Activated CD4-positive, alpha-beta T cell treated with anti-CD3 and anti-CD28 coated beads, Interleukin-2, amount 10 ng/mL, durations not matched to agents 7 days and 5 days (primary cell): ENCODE measurements at places on chromosomes 2 and 18. TPM values are rescaled to one million over a fixed set of nuclear protein-coding genes. Genes with fewer than 3 reads are reported as not detected.

DNA sequence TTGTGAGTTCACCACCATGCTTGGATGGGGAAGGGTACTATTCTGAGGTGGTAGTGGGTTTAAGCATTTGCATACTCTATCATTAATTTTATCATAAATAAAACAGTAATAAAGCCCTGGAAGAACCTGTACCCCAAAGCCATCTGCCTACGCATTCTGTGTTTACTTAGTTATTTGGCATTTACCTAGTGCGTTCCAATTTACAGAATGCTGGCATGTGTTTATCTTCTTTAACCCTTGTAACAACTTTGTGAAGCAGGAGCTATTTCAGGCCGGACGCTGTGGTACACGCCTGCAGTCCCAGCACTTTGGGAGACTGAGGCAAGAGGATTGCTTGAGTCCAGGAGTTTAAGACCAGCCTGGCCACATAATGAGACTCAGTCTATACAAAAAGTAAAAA lies 17.8 kb upstream of the ODC1 start:
- no peaks in the 10 kb centered on the region for H3K36me3 ChIP-seq
- no peak overlapping the region for H3K4me3 ChIP-seq
- DNase-seq = no peak
- peaks cover 2% of the 10 kb centered on the region for H3K27me3 ChIP-seq

GRCh38 chr2:218290316-218291261 lies 1.7 kb downstream of the TMBIM1 start:
- H3K27ac ChIP-seq = peak overlapping the region; percentile 88
- H3K4me1 ChIP-seq = peaks cover 77% of the 10 kb centered on the region
- peak; percentile 62 for DNase-seq
- peak overlapping the region; percentile 92 for H3K4me3 ChIP-seq

DNA sequence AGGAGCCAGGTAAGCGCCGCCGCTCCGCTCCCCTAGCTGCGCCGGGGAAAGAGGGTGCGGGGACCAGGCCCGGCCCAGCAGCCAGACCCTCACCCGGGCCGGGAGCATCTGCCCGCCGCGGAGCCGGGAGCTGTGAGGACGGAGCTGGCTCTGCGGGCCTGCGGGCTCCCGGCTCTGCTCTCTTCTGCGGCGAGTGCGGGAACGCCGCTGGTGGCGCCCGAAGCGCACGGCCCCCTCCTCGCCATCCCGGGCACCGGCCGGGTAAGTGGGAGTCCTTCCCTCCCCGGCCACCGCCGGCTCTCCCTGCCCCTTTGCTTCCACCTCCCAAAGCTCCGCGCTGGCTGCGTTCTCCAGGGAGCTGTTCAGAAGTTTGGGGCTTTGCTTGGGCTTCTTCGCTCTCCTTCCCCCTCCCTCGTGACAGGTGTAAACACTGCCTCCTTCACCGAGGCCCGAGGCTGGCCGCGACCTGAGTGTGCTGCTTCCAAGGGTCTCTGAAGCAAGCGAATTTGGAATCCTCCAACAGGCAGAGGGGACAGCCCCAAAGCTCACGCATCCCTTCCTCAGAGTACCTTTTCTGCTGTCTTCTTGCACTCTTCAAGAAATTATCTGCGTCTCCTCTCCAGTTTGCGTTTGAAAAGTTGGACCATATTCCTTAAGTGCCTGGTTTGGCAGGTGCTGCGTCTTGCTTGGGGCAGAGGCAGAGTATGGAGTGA lies 632 bp downstream of the AFTPH start:
- peaks cover 3% of the 10 kb centered on the region for H3K27me3 ChIP-seq
- peak; percentile 37 for DNase-seq
- peak overlapping the region; percentile 99 for H3K27ac ChIP-seq
- peak overlapping the region; percentile 99 for H3K4me3 ChIP-seq

DNA sequence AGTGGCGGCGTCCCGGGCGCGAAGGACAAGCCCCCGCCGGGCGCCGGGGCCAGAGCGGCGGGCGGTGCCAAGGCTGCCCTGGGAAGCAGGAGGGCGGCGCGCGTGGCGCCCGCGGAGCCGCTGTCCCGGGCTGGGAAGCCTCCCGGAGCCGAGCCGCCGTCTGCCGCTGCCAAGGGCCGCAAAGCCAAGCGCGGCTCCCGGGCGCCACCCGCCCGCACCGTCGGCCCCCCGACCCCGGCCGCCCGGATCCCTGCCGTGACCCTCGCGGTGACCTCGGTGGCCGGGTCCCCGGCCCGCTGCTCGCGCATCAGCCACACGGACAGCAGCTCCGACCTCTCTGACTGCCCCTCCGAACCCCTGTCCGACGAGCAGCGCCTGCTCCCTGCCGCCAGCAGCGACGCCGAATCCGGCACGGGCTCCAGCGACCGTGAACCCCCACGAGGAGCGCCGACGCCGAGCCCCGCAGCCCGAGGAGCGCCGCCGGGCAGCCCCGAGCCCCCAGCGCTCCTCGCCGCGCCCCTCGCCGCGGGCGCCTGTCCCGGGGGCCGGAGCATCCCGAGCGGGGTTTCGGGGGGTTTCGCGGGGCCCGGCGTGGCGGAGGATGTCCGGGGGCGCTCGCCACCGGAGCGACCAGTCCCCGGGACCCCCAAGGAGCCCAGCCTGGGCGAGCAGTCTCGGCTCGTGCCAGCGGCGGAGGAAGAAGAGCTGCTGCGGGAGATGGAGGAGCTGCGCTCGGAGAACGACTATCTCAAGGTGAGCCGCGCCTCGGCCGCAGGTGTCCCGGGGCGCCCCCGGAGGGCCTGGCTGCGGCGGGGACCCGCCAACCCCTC lies 820 bp downstream of the MTCL1 start:
- H3K27me3 ChIP-seq = peaks cover 59% of the 10 kb centered on the region
- peaks cover 15% of the 10 kb centered on the region for H3K4me1 ChIP-seq
- no peak for DNase-seq
- peaks cover 2% of the 10 kb centered on the region for H3K36me3 ChIP-seq
- no peak overlapping the region for H3K27ac ChIP-seq

DNA sequence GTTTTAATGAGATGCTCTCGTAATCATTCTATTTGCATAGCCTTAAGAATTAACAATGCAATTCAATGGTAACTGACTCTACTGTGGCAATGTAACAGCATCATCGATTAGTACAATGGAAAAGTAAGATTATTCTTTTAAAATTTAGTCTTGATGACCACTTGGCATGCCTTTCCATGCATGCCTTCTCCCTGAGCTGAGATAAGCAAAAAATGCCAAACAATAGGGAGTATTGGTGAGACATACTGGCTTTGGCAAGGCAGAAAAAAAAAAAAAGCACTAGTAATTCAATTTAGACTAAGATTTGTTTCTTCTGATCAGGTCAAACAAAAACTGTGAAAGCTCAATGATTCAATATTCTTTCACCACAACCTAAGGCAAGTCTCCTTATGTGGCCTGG lies 110.8 kb upstream of the TRIB2 start:
- peaks cover 11% of the 10 kb centered on the region for H3K27me3 ChIP-seq
- no peak overlapping the region for H3K4me3 ChIP-seq
- no peak for DNase-seq

DNA sequence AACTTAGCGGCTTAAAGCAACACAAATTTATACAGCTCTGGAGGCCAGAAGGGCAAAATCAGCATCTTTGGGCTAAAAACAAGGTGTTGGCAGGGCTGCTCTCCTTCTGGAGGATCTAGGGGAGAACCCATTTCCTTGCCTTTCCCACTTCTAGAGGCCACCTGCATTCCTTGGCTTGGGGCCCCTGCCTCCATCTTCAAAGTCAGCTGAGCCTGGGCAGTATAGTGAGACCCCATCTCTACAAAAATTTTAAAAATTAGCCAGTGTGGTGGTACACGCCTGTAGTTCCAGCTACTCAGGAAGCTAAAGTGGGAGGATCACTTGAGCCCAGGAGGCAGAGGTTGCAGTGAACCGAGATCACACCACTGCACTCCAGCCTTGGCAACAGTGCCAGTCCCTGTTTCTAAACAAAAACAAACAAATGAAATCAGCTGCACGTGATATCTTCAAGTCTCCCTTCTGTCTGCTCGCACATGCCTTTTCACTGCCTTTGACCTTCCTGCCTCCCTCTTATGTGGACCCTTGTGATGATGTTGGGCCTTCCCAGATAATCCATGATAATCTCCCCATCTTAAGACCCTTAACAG lies 200.6 kb downstream of the ZFP36L2 start:
- no peak for DNase-seq
- H3K4me1 ChIP-seq = peaks cover 8% of the 10 kb centered on the region
- H3K36me3 ChIP-seq = peaks cover 3% of the 10 kb centered on the region
- H3K27ac ChIP-seq = no peak overlapping the region
- H3K27me3 ChIP-seq = no peaks in the 10 kb centered on the region

DNA sequence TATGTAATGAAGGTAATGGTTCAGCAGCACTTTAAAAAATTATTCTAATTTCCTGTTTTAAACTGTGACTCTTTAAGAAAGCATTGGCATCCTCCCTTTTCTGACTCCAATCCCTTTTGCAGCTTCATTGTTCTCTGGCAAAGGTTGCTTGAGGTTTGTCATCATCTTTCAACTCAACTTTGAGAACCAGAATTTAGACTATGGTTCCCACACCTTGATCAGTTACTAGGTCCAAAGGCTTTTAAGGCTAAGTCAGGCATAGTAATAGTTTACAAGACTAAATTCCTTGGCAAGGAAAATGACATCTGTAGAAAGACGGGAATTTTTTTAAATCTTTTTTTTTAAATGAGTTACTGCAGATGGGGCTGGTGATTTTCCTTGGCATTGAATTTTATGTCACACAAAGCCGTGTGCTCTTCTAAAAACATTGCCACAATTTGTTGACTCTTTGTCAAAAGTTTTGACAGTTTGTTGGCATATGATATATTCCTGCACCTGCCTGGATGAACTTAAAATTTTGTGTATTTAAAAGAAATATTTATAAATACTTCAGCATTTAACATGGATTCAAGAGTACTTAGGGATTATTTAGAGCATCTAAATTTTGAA lies 451.0 kb downstream of the MEIS1 start:
- H3K27ac ChIP-seq = no peak overlapping the region
- DNase-seq = no peak
- H3K4me1 ChIP-seq = no peaks in the 10 kb centered on the region
- no peak overlapping the region for H3K4me3 ChIP-seq
- no peaks in the 10 kb centered on the region for H3K27me3 ChIP-seq

The GAREM2 gene
- 2.9 TPM for total RNA-seq

The CD28 gene
- 163 TPM for total RNA-seq

The TOGARAM2 gene
- total RNA-seq = 3.7 TPM

The WNT6 gene
- total RNA-seq = not detected

The SEPTIN10 gene
- 1.7 TPM for total RNA-seq

The G6PC2 gene
- not detected for total RNA-seq

The CHST9 gene
- not detected for total RNA-seq

The DYNAP gene
- not detected for total RNA-seq
